Kasumi-1 (cell line): ENCODE measurements at places on chromosomes 6 and 20.

DNA sequence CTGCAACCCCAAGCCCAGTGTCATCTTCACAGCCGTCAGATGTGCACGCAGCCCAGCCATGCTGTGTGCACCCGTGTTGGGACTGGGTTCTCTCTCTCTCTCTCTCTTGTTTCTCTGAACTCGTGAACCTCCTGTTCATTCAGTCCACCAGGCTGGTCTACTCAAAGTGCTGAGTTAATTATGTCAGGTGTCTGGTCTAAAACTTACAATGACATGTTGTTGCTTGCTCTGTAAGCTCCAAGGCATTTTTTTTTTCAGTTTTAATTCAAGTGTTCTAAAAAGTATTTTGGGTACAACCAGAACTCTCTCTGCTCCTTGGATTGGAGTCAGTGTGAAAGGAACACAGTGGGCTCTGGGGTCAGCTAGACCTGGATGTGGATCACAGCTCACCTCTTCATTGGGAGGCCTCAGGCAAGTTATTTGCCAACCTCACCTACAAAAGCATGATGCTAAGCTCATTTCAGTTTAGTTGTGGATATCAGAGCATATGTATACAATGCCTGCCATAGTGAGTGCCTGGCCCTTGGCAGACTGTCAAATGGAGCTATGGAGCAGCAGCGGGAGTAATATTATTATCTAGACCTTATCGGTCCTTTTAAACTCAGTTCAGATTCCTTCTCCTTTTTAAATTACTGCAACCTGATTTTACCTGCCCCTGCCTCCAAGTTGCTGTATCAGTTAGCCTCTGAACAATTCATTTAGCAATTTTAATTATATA, 59.5 kb downstream of the PLEKHG1 start:
- no peak for DNase-seq

- no peak for DNase-seq
These were observed 741.4 kb downstream of the HACE1 start for GRCh38 chr6:104118274-104118673.

- no peak for DNase-seq
These were observed 859.4 kb downstream of the MAFB start for GRCh38 chr20:39829661-39830060.

DNA sequence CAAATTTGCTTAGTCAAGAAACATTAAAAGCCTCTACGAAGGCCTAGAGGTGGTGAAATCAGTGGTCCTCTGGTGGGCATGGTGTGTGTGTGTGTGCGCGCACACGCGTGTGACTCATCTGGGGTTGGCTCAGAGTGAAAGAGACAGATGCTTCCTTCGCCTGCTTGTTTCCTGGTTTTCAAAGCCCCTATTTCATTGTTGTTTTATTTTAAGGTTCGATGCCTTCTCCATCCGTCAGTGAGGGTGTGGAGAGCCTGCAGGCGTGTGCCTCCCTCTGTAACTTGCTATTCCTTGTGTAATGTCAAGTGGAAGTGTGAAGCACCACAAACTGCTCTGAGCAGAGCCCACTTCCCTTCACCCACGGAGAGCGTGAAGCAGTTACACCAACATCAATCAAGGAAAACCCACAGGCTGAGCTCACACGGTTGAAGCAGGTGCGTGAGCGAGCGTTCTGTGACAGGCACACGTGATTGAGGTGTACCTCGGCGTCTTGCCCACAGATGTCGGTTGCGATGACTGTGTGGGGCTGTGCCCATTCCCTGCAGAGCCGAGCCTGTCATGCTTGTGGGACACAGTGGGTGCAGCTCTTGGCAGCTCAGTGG, 233.9 kb downstream of the PRL start:
- DNase-seq: peak; percentile 48

GRCh38 chr6:7473805-7474719, 67.4 kb upstream of the DSP start:
- no peak for DNase-seq

DNA sequence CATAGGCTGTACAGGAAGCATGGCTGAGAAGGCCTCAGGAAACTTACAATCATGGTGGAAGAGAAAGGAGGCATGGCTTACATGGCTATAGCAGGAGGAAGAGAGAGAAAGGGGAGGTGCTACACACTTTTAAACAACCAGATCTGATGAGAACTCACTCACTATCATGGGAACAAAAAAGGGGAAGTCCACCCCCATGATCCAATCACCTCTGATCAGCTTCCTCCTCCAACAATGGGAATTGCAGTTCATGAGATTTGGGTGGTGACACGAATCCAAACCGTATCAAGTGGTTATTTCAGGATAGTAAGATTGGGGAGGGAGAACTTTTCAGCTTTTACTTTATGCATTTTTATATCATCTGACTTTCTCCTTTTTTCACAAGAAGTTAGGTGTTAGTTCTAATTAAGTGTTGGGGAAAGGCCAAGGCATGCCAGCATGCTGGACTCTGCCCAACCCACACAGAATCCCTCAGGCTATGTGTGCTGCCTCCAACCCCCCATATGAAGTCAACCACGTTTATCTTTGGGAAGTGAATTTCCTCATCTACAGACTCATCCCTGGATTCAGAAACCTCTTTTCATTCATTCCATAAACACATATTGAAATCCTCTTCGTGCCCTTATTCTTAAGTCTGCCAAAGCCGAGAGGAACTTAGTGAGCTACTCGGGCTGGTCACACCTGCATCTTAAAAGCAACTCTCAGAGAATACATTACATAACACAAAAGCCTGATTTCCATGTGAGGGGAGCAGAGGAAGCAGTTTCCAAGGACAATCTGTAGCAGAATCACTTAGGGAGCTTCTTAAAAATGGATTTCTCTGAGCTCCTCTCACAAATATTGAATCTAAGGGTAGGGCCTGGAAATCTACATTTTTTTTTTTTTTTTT, 16.7 kb upstream of the CLIC5 start:
- peak; percentile 4 for DNase-seq

DNA sequence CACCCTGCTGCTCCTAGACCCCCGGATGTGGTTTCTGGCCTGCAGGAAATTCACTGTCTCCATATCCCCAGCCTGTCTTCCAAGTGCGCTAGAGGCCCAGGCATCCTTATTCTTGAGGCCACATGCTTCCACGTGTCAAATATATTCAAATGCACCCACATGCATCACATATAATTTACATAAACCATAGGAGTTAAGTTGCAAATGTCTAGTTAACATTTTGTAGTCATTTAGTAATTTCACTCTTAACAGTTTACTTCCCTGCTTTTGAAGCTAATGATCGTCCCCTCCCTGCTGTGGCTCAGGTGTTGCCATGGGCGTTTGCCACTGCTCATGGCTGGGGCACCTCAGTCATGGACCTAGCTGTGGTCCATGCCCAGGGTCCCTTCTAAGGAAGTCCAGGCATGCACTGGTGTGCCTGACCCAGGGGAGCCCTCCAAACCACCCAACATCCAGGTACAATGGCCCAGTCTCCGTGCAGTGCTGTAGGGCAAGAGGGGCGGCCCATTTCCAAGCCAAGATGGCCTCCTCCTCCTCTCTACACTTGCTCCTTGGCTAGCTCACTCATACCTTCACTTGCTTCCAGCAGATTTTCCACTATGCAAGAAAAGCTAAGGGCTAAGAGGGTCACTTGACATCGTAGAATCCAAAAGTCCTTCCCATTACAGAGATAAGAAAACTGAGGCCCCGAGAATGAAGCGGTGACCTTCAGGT, 42.4 kb downstream of the FGD2 start:
- peak; percentile 45 for DNase-seq

- DNase-seq: no peak
These were observed 182.0 kb downstream of the DOK5 start for GRCh38 chr20:54657268-54657826.

DNA sequence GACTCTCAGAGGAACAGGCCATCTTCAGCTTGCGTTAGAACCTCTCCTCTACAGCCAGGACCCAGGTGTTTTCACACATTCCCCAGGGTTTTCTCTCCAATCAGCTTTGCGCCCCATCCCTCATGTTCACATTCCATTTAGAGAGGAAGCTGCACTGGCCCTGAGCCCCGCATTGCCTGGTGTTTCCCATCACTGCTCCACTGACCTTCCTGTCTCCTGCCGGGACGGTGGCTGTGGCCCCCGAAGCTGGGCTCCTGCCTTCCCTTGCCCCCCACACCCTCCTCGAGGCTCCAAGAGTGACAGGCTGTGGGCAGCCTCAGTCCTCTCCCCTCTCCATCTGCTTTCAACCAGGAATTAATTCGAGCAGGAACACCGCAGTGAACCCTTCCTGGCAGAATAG, 357.3 kb downstream of the THBS2 start:
- DNase-seq: no peak

DNA sequence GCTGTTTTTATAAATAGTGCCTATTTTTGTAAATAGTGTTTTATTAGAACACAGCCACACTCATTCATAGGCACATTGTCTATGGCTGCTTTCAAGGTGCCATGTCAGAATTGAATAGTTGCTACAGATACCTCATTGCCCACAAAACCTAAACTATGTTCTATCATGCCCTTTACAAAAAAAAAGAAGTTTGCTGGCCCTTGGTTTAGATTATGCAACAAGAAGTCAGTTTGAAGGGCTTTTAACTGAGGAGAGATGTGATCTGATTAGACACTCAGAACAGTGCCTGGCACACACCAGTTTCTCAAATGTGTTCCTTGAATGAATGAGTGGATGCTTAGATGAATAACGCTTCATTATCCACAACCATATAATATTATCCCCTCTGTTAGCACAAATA, 366.1 kb downstream of the MAFB start:
- DNase-seq: no peak

DNA sequence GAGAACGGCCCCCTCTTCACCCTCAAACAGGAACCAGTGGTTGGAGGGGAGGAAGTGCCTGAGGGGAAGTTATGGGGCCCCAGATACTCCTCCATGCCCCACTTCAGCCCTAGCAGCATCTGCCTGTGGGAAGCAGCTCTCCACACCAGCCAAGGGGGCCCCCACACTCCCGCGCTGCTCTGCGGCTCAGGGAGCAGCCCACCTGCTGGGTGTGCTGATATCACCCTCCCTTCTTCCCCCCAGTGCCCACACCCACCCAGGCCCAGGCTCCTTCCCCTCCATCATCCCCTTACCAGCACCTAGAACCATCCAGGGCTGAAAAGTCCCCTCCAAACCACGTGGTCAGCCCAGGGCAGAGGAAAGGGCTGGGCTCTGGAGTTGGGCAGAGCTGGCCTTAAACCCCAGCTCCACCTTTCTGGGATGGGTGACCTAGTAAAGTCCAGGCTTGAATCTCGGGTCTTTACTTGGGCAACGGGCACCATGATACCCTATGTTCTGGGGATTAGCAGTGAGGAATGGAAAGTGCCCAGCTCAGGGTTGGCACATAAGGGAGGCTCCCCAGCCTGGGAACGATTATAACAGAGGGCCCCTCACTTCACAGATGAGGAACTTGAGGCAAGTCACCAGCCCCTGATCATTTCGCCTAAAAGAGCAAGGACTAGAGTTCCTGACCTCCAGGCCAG, 663 bp downstream of the LST1 start:
- peak; percentile 96 for DNase-seq

- DNase-seq: no peak
These were observed 63.4 kb upstream of the MRPS10 start for GRCh38 chr6:42280966-42281533.

DNA sequence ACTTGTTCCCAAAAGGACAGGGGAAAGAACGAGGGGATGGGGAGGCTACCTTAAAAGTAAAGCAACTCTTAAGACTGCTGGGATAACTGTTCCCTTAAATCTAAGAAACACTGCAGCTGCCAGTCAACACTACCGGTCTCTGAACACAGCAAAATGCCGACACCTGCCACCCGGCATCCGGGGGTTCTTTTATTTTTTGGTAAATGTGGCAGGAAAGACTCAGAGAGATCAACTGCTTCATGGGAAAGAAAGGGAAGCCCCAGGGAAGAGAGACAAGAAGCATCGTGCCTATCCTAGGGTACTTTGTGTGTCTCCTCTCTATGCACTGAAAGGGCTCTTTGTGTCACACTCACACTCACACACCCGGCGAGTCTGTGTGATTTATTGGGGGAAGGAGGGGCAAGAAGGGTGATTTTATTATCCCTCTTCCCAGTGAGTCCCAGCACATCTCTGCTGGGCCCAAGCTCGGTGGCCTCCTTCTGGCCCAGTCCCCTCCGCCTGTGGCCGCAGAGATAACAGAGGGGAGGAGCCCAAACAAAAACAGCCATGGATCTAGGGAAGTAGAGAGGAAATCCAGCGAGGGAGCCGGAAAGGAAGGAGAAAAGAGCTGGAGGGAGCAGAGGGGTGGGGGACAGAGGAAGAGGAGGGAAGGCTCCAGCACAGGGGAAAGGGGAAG, 1.4 kb downstream of the FYN start:
- DNase-seq: peak; percentile 16

- no peak for DNase-seq
These were observed 40.3 kb downstream of the NKAIN2 start for GRCh38 chr6:123844011-123844410.

DNA sequence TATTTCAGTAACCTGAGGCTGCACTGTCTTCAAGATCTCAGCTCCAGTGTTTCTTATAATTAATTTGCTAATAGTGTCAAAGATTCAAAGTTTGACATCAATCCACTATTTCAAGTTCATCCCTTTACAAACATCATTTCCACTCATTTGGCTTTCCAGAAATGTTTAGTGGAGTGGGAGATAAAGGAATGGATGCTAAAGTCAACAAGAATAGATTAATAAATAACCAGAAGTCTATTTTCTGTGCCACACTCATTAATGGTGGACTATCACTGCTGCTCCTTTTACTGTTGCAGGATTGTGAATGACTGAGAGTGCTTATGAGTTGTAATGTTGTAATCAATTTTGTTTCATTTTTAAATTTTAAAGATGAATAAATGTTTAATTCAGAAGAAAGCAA, 28.4 kb upstream of the EPM2A start:
- no peak for DNase-seq

DNA sequence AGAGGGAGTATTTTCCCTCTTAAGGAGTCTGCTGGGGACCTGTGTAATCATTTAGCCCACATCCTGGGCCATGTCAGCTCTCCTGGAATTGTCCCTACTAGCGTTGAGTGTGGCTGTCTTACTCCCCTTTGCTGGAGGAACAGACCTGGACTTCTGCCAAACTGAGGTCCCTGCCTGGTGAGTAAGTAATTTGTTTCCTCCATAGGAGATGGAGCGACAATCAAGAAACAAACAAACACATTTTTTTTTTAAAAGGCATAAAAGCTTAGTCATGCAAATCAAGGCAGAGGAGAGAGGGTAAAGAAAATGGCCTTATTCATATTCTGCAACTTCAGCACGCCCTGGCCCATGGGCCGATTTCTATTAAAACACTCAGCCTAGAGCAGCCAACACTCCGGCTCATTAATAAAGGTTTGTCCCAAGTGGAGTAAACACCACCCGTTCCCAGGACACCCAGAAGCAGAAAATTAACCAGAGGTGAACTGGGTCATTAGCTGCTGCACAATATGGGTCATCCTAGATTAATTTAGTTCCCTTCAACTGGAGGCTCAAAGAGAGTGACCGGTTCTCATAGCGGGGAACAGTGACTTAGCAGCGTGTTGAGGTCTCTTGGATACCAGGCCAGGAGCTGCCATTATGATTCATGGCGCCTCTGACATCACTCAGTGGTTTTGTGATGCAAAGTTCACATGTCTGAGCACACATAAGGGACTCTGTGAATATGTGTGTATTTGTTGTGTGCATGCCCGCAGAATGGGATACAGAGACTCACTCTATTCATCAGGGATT, 165.0 kb upstream of the SULF2 start:
- no peak for DNase-seq
